ENCODE measurements at places on chromosomes 16 and 17.

- DNase-seq, result no peak
Measured at GRCh38 chr17:58314706-58315015, 13.9 kb downstream of the TSPOAP1 start.

DNA sequence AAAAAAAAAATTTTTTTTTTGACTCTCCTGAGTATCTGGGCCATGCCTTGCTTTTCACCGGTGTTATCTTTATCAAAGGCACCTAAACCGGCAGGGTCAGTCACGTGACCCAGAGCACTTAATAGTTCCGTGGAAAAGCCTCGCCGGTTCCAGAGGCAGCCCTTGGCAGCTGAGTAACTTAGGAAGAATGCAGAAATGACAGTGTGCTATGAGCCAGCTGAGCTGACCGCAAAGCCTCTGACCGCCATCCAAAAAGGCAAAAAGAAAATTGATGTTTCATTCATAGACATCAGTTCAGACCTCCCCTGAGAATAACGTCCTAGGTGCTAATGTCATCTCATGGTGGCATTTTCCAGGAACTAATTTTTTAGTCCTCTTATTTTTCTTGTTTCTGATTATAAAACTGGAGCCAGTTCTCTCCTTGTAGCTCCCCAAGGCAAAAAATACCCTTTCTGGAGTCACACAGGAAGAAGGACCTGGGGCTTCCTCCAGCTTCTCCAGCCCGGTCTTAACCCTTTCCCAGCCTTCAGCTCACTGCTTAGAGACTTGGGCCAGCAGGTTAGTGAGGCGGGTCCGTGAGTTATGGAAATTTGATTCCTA is 122.6 kb downstream of the SOCS1 start:
- peak; percentile 80 for DNase-seq

- DNase-seq, result no peak
Measured at GRCh38 chr17:49436174-49436573, 21.5 kb upstream of the PHB1 start.

GRCh38 chr17:5408186-5408585 is 11.3 kb downstream of the NUP88 start:
- DNase-seq, result no peak

GRCh38 chr16:30942426-30942806 is 6.5 kb upstream of the ORAI3 start:
- no peak for DNase-seq

GRCh38 chr17:49287481-49287880 is 56.9 kb upstream of the PHOSPHO1 start:
- no peak for DNase-seq

GRCh38 chr17:46191322-46192188 is 1.7 kb downstream of the KANSL1 start:
- DNase-seq, result no peak

DNA sequence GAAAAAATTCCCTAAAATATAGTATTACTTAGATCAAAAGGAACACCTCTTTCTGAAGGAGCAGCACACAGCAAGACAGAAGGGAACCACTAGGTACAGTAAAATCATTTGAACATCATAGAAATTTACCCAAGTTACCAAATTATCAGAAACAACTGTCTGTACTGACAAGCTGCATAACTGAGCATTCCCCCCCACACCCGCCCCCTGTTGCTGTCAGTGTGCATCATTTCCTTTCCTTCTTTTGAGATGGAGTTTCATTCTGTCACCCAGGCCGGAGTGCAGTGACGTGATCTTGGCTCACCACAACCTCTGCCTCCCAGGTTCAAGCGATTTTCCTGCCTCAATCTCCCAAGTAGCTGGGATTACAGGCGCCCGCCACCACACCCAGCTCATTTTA is 120.7 kb downstream of the TRIM37 start:
- no peak for DNase-seq

DNA sequence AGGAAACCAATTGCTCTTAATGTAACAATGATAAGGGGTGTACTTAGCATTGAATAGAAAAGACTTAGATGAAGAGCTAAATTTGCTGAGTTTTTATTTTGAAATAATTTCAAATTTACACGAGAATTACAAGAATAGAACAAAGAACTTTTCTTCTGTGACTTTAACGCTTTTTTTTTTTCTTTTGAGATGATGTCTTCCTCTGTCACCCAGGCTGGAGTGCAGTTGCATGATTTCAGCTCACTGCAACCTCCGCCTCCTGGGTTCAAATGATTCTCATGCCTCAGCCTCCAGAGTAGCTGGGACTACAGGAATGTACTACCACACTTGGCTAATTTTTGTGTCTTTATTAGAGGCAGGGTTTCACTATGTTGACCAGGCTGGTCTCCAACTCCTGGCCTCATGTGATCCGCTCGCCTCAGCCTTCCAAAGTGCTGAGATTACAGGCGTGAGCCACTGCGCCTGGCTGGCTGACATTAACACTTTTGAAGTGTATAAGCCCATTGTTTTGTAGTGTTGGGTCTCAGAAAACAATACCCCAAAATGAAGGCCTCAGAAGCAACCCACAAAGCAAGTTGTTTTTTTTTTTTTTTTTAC is 2.1 kb downstream of the TEN1 start:
- no peak for DNase-seq

DNA sequence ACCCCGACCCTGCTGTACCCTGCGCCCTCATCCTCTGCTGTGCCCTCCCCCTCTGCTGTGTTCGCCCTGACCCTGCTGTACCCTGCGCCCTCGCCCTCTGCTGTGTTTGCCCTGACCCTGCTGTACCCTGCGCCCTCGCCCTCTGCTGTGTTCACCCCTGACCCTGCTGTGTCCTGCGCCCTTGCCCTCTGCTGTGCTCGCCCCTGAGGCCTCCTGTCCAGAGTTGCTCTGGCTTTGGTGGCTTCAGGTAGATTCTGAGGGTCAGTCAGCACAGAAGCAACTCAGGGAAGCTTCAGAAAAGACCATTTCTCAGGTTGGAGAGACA is 11.5 kb downstream of the ZNF276 start:
- no peak for DNase-seq

DNA sequence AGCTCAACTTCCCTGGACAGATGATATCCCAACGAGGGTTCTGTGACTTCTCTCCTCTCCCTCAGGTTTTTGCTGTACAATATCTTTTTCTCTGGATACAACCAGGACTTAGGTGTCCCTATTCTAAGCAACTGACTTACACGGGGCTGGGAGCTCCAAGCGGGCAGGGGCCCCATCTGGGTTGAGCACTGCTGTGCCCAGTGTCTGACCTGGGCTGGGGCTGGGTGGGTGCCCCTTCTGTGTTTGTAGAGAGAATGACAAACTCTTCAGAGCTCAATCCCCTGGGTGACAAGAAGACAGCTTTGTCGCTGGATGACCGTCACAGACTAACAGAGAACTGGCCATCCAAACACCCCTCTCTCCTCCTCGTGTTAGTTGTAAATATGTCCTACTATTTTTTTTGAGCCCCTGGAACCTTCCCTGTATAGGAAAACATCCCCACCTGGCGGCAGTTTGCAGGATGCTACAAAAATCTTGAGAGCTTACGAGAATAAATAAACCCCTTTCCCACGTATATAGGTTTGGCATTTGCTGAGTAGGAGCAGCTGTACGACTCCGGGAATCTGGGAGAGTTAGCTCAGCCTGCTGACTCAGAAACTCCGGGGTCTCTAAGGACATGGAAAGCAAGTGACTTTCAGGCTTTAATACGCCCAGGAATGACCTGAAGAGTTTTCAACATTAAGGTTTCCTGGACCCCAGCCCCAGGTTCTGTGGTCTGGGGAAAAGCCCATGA is 23.7 kb upstream of the RCVRN start:
- peak; percentile 42 for DNase-seq

DNA sequence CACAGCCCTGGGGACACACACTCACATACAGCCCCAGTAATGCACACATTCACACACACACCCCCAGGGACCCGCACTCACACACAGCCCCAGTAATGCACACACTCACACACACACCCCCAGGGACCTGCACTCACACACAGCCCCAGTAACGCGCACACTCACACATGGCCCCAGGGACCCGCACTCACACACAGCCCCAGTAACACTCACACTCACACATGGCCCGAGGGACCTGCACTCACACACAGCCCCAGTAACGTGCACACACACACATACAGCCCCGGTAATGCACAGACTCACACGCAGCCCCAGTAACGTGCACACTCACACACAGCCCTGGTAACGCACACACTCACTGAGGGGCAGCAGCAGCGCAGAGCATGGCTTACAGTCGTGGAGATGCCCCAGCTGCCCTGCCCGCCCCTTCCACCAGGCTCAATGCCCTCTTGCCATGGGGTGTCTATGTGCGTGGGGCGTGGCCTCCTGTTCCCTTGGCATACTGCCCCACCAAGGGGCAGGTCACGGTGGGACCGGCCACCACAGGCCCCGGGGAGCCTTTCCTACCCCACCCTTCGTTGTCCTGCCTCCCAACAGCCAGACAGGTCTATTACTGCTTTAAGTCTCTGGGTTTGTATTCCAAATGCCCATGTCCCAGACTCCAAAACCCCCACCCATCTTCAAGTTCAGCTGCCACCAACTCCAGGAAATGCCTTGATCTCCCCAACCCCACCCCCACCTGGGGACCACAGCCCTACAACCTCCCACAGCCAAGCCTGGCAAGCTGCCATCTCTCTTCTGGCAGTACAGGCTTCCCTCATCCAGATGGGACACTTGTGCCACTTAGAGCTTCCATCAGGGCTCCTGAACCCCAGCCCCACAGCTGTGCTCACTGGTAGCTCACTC is 2.7 kb downstream of the CCDC102A start:
- DNase-seq, result no peak

- peak; percentile 94 for DNase-seq
Measured at GRCh38 chr16:70573451-70574121, 50.0 kb downstream of the SF3B3 start.

DNA sequence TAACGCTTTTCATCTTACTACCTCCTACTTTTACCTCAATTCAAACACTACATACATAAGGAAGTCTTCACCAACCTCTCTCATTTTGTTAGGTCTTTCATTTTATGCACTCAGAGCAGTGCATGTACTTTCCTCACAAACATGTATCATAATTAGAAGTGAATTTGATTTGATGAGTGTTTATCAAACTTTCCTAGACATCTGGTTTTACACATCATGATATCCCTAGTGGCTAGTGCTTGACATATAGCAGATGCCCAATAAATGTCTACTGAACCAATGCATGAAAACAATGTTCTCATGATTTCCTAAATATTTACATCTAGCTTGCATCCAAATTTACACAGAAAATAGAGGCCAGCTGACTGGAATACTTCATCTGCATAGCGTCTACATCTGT is 323.4 kb upstream of the KIF2B start:
- no peak for DNase-seq

GRCh38 chr17:58525239-58525638 is 10.8 kb upstream of the MTMR4 start:
- peak; percentile 88 for DNase-seq

GRCh38 chr16:1427473-1428461 is 3.1 kb upstream of the PERCC1 start:
- DNase-seq, result no peak

- no peak for DNase-seq
Measured at GRCh38 chr16:2973093-2973492, 3.9 kb downstream of the PAQR4 start.

DNA sequence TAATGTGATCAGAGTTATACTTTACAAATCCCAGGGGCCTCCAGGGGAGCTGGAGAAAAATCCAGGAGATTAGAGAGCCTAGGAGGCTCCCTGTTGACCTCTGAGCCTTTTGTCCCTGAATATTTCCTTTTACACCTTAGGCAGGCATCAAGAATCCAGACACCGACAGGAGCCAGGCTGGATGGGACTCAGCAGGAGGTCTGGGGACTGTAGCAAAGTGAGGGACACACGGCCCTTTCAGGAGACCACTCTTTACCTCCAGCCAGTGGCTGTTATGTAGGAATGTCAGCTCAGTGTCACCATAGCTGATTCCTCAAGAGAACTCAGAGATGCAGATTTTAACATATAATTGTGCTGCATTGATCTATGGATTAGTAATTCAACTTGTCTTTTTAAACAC is 198.4 kb downstream of the SHISA9 start:
- DNase-seq, result no peak

DNA sequence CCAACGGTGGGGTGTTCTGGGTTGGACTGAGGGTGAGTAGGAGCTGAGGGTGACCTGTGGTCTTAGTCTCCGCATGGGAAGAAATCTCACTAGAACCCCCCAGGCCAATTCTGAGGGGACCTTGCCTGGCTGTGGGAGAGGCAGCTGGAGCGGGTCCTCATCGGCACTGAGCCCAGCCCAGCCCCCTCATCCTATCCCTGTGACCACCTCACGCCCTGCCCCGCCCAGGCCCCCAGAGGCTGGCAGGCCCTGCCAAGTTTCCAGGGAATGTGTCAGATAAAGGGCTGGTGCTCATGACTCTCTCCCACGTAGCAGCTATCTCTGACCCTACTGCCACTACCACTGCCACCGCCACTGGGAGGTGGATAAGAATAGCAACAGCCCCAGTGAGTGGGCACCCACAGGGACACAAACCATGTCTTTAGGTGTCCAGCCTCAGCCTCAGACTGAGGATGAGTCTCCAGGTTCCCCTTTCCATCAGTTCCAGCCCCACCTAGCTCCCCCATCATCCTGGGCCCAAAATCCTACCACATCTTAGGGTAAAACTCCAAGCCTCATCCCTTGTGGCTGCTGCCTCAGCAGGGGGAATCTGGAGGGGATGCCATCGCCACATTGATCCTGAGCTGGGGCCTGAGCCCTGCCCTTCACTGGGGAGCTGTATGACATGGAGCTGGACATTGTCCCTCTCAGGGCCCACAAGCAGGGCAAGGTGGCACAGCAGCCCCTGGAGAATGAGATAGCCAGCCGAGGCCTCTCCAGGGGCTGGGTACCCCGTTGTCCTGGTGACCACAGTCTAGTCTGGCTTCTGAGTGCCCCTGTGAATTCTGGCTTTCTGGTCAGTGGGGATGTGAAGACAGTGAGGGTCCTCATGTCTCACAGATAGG is 14.9 kb downstream of the CDH16 start:
- DNase-seq, result no peak

- DNase-seq, result no peak
Measured at GRCh38 chr17:46783031-46783593, 35.4 kb downstream of the WNT3 start.

DNA sequence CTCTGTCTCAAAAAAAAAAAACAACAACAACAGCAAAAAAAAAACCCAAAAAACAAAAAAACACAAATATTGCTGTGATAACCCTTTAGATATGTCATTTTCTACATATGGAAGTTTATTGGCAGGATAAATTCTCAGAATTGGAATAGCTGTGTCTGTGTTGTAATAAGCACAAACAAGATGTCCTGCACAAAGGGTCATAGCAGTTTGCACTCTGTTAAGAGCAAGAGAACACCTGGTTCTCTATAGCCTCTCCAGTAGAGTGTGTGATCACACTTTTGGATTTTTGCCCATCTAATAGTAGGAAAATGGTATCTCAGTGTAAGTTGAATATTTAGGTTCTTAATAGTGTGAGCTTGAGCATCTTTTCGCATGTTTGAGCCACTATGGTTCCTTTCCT is 60.4 kb downstream of the USP43 start:
- no peak for DNase-seq

DNA sequence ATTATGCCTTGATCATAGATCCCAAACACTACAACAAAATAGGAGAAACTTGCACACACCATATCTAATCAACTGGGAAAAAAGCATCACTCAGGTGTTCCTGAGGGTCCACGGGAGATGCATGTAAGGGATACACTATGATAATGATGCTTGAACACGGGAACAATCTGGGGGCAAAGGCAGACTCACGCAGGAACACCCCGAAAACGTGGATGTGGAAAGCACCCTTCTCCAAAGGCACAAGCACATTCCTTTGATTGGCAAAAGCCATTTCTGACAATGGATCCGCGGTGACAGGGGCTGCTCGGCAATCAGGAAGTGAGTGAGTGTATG is 1.3 kb downstream of the ZNF652 start:
- DNase-seq, result no peak

GRCh38 chr16:87472935-87473334 is 19.9 kb downstream of the ZCCHC14 start:
- no peak for DNase-seq

GRCh38 chr17:44850612-44851011 is 2.9 kb downstream of the HIGD1B start:
- no peak for DNase-seq
